ENCODE measurements at places on chromosomes 1 and 21.
A peak's percentile ranks its signal among the peaks of the same experiment; 100 is the strongest.

- ATAC-seq, result no peak
Observed at GRCh38 chr1:207362962-207363860, 41.7 kb downstream of the CD55 start.

GRCh38 chr1:6667139-6667538, 34.5 kb downstream of the DNAJC11 start:
- no peak for ATAC-seq

- no peak for ATAC-seq
Observed at GRCh38 chr1:16924216-16924918, 2.6 kb downstream of the CROCC start.

DNA sequence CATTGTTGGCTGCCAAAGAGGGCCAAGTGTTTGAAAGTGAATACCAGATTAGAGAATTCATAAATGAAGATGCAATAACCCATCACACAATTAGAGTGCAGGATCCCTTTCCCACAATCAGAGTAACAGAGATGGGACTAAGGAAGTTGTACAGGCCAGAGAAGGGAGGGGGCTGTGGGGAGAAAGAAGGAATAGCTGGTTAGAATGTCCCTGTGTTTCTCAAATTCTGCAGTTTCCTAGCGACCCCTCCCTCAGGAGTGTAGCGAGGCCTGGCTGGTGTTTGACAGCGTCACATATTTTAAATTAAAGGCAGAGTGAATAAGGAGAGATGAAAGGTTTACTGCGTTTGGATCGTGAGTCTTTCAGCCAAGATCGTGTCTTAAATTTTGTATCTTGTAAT, 58.1 kb downstream of the GALNT2 start:
- no peak for ATAC-seq

DNA sequence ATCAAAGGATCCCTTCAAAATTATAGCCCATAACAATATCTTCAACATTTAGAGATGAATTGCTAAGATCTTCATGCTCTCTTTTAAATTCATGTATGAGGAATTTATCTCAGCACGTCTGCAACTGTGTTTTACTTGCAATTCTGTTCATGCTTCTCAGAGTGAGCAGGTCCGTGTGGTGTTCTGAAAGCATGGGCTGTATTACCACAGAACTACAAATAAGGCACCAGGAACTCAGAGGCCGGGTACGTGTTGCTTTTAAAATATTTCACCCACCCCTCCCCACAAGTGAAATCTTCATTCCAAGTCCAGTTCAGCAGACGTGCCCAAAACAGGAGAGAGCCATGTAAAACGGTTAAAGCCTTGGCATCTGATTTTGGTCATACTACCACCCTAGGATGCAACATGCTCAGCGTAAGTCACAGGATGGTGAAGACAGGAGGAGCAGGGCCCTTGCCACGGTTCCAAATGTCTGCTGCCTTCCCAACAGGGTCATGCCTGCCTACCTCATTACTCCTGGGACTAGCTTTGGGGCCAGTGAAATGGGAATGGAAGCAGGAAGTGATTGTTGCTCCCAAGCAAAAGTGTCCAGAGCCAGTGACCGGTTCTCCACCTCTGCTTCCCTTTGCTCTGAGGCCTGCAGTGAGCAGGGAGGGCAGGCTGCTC, 133.7 kb downstream of the PTPN14 start:
- peak; percentile 22 for ATAC-seq

GRCh38 chr1:62841587-62842169, 57.7 kb downstream of the ATG4C start:
- no peak for ATAC-seq

GRCh38 chr1:153677718-153678518, 570 bp upstream of the NPR1 start:
- peak; percentile 52 for ATAC-seq

GRCh38 chr1:223001653-223002634, 141.1 kb downstream of the TLR5 start:
- no peak for ATAC-seq

GRCh38 chr1:245822996-245823395, 668.2 kb downstream of the KIF26B start:
- ATAC-seq, result no peak

GRCh38 chr1:180805316-180805715, 107.4 kb upstream of the KIAA1614 start:
- no peak for ATAC-seq

GRCh38 chr1:115832651-115833050, 8.3 kb downstream of the NHLH2 start:
- no peak for ATAC-seq

DNA sequence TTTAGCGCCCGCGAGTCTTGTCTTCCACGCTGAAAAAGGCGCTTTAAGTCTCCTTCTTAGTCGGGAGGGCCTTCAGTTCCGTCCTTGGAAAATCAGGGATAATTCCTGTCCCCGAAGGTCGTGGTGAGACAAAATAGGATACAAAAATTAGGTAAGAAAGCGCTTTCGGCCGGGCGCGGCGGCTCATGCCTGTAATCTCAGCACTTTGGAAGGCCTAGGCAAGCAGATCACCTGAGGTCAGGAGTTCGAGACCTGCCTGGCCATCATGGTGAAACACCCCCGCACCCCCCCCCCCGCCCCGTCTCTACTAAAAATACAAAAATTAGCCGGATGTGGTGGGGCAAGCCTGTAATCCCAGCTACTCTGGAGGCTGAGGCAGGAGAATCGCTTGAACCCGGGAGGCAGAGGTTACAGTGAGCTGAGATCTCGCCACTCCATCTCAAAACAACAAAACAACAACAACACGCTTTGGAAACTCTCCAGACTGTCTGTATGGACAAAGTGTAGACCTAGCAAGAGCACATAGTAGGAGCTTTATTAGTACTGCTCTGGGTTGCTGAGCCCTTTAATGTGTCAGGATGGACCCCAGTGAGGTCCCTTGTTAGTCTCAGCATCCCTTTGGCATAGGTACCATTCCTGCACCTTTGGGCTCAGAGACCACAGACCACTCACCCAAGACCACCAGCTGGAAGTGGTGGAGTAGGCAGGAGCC, 790 bp upstream of the TMEM54 start:
- no peak for ATAC-seq

DNA sequence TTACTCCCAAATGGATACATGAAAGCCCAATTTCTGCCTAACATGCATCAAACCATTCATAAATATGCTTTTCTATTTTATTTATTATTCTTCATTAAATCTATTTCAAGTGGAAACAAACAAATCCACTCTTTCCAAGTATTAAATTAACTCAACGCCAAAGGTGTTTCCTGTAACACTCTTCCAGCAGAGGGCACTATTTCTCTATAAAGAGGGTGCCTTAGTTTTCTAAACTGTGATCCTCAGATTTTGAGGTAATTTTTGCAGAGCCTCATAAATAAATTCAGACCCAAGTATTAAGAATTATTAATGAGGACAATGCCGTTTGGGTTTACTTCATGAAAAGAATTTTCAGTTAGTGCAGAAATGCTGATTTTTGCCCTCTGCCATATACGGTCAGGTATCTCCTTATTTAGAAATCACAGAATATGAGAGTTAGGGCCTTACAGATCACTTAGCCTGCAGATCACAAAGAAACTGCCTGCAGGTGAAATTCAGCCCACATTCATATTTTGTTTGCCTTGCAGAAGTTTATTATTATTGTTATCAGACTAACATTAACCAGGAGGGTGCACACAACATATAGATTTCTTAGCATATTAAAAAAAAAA, 40.1 kb upstream of the MYSM1 start:
- no peak for ATAC-seq

DNA sequence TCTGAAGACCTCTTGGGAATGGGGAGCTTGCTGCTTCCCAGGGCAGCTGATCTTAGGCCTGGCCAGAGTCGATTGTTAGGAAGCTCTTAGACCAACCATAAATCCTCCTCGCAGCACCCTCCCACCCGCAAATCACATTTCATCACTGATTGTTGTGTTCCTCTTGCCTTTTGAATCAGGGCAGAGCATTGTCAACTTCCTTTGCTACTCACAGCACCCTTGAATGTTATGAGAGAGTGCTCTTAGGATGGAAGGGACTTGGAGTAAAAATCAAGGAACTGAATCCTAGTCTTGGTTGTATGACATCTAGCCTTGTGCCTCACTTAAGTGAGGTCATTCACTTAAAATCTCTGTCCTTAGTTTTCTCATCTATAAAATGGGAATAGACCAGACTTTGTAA, 3.0 kb downstream of the VASH2 start:
- ATAC-seq, result no peak

DNA sequence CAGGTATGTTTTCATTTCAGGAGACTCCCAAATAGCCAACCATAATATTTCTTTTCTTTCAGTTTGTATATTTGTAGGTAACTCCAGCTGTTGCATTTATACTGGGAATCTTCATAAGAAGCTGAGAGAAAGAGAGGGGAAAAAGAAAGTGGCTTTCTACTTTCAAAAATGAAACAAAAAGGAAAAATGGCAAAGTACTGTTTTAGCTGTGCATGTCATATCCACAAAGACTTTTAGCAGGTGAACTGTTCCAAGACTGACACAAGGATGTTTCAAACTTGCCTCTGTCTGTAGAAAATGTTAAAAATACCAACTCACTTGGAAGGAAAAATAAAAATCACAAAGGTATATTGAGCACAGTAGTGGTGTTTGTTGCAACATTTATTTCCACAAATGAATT, 41.9 kb upstream of the CACYBP start:
- no peak for ATAC-seq

DNA sequence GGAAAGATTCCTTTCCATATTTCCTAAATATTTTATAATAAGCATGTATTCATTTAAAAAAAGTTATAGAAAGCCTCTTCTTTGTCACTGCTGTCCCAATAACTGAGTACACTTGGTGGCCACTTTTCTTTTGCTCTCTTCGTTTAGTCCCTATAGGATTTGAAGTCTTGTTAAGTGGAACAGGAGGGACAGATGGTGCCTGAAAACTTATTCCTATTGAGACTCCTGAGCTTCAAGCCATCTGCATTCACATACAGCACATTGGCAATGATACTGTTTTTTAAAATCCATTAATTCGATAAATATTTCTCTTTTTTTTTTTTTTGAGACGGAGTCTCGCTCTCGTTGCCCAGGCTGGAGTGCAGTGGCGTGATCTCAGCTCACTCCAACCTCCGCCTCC, 2.0 kb upstream of the ZBTB40 start:
- no peak for ATAC-seq

- no peak for ATAC-seq
Observed at GRCh38 chr1:147492207-147492606, 49.1 kb upstream of the BCL9 start.

GRCh38 chr1:159829273-159829634, 2.6 kb downstream of the SLAMF8 start:
- ATAC-seq, result peak; percentile 66

DNA sequence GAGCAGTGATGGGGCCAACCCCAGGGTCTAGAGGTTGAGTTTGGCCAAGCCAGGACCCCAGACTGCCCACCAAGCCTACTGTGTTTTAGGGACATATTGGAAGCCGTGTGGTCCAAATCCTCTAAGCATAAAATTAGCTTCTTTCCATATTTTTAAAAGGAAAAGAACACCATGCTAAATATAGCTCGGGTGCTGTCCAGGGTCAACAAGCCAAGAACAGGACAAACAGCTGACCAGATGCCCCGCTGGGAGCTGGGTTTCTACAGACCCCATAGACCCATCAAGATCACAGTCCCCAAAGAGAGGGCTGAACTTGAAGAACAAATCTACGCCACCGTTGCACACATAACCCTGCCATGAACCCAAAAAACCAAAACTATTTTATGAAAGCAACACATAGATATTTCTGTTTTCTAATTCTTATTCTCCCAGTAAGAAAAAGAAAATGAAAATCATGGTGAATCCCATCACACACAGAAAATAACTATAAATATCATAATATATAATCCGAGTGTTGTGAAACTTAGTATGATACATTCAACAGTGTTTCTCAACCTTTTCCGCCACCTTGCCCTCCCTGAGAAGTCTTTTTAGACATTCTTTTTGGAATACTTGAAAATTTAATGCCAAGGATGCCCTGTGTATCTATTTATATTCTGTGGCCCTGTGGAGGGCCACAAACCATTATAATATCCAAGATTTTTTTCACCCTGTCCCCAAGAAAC, 36.2 kb upstream of the FHAD1 start:
- ATAC-seq, result no peak

GRCh38 chr21:41965045-41965444, 11.2 kb upstream of the C2CD2 start:
- ATAC-seq, result no peak

DNA sequence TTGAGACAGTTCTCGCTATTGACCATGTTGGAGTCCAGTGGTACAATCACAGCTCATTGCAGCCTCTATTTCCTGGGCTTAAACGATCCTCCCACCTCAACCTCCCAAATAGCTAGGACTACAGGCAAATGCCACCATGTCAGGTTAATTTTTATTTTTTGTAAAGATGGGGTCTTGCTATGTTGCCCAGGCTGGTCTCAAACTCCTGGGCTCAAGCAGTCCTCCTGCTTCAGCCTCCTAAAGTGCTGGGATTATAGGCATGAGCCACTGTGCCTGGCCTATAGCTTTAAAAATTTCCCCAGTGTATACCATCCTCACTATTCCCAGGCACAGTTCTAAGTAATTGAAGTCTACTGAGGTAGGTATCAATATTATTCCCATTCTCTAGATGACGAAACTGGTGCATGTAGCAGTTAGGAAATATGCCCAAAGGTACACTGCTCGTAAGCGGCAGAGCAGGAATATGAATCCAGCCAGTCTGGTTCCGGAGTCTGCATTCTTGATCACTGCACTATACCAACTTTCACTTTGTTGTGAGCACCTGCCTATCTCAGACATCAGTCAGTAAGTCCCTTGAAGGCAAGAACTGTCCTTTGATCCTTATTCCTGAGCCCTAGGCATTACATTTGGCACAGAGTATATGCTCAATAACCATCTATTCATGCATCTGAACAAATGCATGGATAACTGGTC, 11.5 kb upstream of the SRP9 start:
- no peak for ATAC-seq

DNA sequence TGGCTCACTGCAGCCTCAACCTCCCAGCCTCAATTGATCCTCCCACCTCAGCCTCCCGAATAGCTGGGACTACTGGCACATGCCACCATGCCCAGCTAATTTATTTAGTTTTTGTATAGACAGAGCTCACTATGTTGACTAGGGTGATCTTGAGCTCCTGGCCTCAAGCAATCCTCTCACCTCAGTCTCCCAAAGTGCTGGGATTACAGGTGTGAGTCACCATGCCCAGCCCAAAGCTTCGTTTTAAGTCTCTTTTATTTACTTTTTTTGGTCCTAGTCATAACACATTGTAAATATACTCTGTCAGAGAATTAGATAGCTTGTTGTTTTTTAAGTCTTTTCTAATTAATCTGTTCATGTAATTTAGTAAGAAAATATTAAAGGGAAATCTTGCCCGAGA, 42.8 kb downstream of the KCNK1 start:
- ATAC-seq, result no peak

All from gastroesophageal sphincter (tissue), 4 donors.